ENCODE measurements at places on chromosomes 3 and 15.

DNA sequence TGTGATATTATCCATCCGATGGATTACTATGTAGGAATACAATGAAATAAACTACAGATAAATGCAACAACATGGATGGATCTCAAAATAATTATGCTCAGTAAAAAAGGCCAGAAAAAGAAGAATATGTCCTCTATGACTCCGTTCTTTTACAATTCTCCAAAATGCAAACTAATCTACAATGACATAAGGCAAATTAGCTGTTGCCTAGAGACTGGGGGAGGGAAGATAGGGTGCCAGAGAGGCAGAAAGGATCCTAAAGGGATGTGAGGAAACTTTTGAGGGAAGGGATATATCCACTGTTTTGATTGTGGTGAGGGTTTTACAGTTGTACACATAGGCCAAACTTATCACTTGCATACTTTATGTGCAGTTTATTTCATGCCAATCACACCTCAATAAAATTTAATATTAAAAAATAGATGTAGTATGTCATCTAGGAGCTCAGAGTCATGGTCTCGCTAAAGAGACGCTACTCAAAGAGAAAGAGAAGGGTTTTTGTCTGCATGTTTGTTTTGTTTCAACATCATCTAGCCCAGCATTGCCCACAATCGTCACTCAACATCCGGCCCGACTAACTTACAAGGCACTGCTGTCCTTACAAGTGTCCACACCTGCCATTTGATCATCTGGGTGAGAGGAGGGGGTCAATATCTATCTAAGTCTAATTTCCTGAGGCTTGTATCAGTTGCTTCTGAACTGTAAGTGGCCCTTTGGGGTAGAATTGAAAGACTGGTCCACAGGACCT is 29.5 kb downstream of the HES1 start:
- no peak for DNase-seq

DNA sequence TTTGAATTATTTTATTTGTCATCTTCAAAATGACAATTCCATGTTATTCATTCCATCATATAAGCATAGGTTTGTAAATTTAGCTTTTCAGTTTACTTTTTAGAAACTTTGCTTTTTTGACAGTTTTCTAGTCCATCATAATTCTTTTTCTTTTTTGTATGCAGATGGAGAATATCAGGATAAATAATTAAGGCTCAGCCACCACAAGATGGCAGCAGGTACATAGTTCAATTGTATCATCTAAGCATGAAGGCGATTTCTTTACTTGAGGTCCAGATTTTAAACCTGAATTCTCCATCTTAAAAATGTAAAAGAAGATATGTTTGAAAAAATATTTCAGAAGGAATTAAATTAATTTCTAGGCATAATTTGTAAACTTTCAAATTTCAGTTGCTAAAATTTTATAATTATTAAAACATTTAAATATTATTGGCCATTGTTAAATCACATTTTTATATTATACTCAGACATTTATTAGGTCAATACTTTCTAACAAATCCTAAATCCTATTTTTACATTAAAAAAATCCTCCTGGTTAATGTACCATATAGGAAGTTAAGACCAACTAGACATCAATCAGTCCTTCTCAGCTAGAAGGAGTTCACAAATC is 15.1 kb downstream of the PLSCR5 start:
- peak; percentile 13 for DNase-seq

GRCh38 chr3:174907027-174907426 is 47.9 kb downstream of the NAALADL2 start:
- DNase-seq: peak; percentile 3

DNA sequence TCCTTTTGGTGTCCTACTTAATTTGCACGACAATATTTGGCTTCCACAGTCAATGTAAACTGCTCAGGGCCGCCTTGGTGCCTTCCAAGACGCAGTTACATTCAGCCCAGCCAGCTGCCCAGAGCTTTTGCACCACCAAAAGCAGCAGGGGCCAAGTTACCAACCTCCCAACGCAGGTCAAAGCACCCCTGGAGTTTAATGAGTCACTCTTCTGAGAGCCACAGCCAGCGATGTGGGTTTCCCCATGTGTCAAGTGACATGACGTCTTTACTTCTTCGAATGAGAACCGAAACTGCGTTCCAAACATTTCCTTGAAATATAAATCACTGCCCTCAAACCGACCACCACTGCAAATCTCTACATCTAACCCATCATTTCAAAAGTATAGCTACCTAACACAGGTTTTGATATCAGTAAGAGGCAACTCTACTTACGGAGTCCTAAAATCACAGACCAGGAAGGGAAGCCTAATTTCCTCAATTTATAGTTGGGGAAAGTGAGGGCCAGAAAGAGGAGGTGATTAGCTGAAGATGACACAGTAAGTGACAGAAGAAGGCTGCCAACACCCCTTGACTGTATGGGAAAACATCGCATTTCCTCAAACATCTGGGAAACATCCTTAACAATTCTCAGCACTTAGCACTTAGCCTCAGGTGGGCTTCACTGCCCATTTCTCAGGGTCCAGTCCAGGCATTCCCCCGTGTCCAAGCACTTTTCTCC is 24.5 kb downstream of the MB21D2 start:
- DNase-seq: peak; percentile 98

DNA sequence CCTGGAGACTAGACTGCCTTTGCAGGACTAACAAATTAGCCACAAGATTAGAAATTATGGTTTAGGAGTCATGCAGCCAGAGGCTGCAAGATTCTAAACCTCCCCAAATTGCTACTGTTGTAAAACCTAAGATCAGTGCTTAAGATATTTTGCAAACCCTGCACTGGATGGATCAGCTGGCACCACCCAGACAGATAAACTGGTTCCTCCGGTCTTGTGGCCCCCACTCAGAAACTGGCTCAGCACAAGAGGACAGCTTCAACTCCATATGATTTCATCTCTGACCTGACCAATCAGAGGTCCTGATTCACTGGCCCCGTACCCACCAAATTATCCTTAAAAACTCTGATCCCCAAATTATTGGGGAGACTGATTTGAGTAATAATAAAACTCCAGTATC is 19.5 kb upstream of the PXYLP1 start:
- DNase-seq: no peak

- no peak for DNase-seq
These were observed 76.2 kb upstream of the TP63 start for GRCh38 chr3:189554868-189555557.

DNA sequence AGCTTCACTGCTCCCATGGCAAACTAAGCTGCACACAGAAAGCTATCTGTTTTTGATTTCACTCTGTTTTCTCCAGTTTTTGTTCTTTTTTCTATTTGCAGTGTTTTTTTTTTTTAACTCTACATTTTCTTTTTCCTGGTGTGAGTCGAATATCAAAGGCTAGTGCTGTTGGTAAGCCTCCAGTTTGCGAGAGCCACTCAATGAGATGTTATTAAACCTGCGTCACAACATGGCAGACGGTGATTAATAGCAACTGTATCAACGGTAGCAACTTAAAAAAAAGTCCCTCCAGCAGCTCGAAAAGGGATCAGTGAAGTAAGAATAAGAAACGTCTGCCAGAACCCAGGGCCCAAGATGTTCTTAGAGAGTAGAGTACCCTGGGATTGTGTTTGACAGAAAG is 84.1 kb downstream of the MEIS2 start:
- DNase-seq: peak; percentile 95

GRCh38 chr3:196708467-196708866 is 3.6 kb downstream of the CEP19 start:
- DNase-seq: no peak

DNA sequence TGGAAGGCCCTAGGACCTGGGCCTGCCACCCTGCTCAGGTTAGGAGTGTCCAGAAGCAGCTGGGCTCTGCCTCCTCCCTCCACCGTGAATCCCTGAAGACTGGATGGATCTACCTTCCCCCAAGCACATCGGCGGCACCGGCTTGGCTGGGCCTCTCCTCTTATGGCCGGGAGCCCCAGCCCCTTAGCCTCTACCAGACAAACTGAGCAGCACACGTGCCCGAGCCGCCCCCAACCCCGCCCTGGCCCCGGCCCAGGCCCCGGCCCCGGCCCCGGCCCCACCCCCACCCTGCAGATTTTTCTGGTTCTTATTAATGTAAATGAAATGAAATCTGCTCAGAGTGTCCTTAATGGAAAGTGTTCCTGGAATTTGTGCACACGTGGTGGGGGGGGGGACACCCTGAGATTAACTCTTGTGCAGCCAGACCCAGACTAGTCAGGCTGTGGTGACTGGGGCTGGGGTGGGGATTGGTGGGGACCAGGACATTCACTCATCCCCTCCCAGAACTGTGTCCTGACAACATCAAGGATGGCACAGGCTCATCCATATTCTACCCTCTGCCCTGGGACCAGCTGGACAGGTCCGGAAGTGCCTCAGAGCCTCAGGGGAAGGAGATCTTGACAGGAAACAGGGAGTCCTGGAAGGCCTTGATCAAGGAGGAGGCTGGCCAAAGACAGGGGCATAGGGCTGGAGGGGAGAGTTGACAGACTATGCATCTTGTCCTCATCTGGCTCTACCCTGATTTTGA is 30.9 kb upstream of the SEMA3F start:
- no peak for DNase-seq

DNA sequence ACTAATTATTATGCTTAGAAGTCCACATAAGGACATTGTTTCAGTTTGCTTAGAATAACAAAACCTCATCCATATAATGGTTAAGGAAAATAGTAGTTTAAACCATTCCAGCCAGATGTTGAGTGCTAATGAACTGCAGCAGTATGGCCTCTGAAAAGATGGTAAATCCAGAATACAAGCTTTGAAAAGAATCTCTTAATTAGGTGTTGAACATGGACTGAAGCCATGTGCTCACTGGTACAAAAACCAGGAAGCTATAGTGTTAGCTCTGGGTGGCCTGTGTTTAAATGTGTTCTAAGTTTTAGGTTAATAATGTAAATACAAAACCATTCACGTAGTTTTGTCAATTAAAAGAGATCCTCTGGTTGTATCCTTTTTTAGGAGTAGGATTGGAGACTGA is 78.2 kb downstream of the GALK2 start:
- DNase-seq: no peak

DNA sequence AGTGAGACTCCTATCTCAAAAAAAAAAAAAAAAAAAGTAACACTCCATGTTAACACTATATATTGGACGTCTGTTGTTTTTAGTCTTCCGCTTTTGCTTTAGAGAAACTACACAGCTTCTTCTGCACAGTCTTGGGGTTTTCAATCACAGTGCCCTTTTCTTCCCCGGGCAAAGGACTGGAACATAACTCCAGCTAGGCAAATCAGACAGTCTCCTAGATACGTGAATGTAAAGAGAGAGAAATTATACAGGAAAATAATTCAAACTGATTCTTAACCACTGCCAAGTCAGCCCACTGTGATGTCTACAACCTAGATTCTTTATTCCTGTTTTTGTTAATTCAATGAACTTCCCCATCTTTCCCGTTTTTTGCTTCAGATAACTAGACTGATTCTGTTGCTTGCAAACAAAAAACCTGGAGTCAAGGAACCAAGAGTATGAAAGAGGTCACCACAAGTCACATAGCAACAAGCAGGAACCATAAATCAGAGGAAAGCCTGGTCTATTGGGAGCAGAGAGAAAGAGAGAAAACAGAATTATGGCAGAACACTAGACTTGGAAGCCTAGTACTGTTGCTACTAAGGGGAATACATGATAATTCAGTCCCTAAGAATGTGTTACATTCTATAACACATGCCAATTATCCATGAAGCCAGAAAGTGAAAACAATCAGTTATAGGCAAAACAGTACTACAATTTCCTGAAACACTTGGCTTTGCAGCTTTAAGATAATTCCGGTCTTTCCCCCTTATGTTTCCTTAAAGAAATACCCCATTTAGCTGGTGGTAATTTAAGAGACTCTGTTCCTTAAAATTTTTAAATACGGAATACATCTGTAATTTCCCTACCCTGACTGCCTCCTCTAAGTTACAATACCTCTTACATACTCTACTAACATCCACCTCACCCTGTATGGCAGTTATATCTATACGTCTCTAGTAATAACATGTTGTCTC is 63.1 kb downstream of the TBL1XR1 start:
- peak; percentile 27 for DNase-seq

GRCh38 chr15:25776071-25776746 is 86.9 kb downstream of the ATP10A start:
- no peak for DNase-seq

DNA sequence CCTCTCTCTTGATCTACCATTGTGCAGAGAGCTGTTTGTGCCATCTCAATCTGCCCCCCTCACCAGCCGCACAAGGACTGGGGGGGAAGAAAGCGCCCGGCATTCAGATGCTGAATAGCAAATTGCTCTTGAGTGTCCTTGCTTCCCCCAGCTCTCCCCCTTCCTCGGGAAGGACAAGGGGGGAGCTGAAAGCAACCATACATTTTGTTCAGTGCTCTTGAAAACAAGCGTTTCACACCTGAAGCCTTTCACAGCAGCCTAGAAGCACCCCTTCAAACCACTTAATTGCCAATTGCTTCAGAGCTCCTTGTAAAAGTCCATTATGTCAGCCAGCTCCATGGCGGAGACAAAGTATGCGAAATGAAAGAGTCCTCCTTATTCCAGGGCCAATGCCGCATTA is 540.1 kb downstream of the NR2F2 start:
- no peak for DNase-seq

- DNase-seq: peak; percentile 62
These were observed 425 bp upstream of the FYTTD1 start for GRCh38 chr3:197749315-197749600.

DNA sequence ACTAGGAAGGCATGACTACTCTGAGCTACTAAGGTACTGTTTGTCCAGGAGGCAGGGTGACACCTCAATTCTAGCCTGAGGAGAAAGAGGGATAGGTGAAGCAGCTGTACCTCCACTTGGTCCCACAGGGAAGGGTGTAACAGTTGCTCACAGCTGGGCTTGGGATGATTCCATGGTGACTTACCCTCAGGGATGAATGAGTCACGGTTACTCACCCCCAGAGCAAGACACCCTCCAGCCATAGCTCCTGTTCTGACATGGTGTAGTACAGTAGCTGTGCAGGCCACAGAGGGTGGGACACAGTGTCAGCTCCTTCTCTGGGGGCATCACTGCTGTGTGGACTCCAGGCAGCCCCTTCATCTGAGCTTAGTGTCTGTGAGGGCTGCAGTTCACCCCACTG is 868.6 kb upstream of the SEMA6D start:
- peak; percentile 46 for DNase-seq

- DNase-seq: no peak
These were observed 141.7 kb upstream of the LRIG1 start for GRCh38 chr3:66642484-66642883.

GRCh38 chr3:46549408-46549904 is 16.6 kb downstream of the LRRC2 start:
- DNase-seq: peak; percentile 31

GRCh38 chr3:123218990-123219389 is 17.2 kb downstream of the SEC22A start:
- no peak for DNase-seq

DNA sequence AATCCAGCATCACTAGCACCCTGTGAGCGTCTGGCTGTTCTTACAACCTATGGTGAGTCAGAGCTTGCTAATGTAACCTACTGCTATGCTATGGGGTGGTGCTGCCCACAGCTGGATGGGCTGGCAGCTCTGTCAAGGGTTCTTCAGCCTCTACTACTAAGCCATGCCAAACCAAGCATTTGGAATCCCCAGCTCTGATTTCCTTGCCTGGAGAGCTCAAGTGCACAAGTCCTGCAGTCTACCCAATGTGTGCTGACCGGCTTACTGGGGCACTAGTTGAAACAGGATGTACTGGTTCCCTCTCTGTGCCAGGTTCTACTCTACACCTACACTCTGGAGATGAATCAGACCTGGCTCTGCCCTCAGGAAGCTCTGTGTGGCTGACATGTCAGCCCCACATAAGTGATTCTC is 4.2 kb downstream of the TEX264 start:
- DNase-seq: peak; percentile 45

GRCh38 chr3:186366206-186366605 is 4.2 kb upstream of the DGKG start:
- no peak for DNase-seq

GRCh38 chr15:32956006-32956405 is 238.2 kb downstream of the GREM1 start:
- peak; percentile 89 for DNase-seq

- DNase-seq: no peak
These were observed 172.6 kb upstream of the FAM3D start for GRCh38 chr3:58839187-58839586.
